ENCODE measurements at places on chromosomes 4 and X.

DNA sequence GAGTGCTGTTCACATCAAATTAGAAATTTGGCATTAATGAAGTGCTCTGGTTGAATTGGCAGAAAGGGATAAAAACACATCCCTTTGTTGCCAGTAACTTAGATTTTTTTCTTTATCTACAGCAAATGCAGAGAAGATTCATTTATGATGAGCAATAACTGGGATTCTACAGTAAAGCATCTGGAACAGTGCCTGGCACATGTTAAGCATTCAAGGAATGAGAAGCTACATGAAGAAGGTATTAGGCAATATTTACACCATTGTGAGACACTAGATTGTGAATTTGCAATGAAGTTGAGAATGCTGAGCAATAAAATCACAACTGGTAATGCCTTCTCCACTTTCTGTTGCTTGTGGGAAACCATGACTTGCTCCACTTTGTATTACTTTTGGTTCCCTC is 33.5 kb downstream of the PCDH19 start:
- no peak for DNase-seq

GRCh38 chr4:168831919-168832762 is 177.9 kb downstream of the CBR4 start:
- DNase-seq: peak; percentile 36

GRCh38 chr4:169098532-169098931 is 88.5 kb upstream of the CBR4 start:
- DNase-seq: no peak

DNA sequence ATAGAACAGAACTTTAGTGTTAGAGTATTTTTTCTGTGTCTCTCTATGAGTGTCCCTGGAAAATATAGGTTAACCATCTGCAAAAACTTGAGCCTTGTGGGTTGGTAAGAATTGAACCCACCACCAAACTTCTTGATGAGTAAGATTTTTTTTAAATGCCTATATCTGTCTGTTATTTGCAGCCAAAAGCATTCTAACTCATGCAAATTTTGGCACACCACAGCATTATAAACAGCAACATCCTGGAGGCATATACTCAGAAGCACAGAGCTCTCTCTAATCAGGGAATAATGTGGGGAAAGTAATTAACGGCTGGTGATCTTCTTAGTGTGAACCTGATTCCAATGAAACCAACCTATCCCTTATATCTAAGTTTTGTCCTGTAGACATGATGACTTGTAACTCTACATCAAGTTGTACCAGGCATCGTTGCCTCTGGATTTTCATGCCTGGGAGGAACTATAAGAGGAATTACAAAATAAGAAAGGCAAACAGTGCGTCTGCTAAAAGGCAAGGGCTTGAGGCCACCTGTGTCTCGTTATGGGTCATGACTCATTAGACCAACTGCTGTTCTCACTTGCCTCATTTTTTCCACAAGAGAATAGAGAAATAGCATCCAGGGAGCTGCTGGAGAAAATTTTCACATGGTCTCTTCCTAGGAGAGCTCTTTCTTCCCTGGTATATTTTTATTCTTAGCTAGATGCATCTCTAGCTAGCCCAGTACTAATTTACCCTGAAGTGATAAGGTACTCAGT is 202.4 kb downstream of the CHIC2 start:
- no peak for DNase-seq

- no peak for DNase-seq
These were observed 11.4 kb downstream of the FHIP1A start for GRCh38 chr4:151420250-151420807.

DNA sequence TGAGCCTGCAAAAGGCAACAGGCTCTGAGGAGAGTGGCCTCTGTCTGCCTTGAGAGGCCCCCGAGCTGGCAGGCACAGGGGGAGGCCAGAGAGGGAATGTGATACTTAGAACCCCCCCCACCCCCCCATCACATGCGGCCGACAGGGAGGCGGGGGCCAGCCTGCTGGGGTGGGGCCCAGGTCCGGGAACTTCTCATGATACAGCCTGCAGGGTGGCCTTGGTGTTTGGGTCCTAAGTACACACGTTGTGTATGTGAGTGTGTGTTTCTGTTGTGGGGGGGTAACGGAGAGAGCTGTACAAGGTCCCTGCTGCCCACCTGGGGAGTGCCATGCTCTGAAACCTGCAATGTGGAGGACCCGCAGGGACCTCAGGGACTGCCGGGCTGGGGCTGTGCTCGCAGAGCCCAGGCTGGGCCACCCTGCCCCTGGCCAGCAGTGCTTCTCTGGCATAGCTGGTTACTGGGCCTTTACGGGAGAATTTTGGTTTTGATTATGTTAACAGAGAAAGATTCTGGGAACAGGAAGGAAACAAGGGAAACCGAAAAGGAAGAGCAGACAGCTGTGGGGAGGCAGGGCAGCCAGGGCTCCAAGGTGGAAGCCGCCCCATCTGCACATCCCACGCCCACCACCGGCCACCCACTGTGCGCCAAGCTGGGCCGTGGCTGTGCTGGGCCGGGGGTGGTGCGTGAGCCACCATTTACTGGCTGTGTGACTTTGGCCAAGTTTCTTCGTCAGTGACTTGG is 19.9 kb downstream of the SH3BP2 start:
- DNase-seq: no peak

DNA sequence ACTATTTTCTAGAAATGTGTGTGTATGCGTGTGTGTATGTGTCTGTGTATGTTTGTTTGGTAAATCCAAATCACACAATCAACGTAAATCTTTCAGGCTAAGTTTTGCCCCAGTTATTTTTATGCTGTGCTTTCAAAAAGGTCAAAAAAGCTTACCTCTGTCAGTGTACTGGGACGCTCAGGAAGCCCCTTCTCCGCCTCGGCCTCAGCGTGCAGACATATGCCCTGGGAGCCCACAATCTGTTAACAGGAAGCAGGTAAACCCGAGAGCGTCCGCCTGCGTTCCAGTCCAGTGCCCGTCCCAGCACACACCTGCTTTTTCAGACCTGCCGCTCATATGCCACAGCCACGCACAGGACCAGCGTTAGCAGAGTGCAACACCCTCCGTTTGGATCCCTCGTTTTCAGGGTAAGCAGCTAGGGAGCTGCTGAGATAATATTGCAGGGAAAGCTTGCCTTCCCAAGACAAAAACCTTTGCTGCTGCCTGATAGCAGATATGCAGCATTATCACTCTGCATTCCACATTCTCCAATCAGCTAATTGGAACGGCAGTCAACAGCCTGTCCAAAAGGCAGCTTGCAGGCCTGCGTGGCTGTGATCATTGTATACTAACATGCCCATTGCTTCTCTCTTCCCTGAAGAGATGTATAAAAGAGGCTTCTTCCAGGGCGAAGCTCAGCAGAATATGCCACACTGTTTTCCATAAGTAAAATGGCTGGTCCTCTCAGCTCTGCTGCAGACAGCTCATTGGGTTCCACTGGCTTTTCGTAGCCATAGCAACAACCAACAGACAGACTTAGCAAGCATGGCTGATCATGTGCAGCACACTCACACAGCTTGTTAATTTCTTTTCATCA is at the start of gene SORBS2:
Gene SORBS2 (minus strand): TSS at position 686 of the 856 bp plus-strand sequence. CDS start 121,623 bp downstream, outside the sequence.
- no peak for DNase-seq

DNA sequence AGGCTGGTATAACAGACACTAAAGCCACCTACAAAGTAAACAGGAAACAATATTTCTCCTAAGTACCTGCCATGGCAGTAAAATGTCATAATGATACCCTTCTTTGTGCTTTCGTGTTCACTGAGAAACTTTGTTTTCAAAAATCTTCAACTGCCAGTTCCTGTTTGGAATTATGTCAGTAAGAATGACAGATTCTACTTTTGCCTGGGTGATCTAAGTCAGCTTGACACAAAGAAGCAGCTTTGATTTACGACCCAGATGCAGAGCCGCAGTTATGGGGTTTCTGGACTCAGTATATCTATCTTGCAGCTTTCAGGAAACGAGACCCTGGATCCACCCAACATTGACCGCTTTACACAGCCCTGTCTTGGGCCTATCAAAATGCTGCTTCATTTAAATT is 71.2 kb downstream of the SNX25 start:
- no peak for DNase-seq

GRCh38 chr4:186755550-186756519 is 32.2 kb upstream of the FAT1 start:
- no peak for DNase-seq

- DNase-seq: no peak
These were observed 4.7 kb upstream of the IL1RAPL1 start for GRCh38 chrX:28582511-28582910.

DNA sequence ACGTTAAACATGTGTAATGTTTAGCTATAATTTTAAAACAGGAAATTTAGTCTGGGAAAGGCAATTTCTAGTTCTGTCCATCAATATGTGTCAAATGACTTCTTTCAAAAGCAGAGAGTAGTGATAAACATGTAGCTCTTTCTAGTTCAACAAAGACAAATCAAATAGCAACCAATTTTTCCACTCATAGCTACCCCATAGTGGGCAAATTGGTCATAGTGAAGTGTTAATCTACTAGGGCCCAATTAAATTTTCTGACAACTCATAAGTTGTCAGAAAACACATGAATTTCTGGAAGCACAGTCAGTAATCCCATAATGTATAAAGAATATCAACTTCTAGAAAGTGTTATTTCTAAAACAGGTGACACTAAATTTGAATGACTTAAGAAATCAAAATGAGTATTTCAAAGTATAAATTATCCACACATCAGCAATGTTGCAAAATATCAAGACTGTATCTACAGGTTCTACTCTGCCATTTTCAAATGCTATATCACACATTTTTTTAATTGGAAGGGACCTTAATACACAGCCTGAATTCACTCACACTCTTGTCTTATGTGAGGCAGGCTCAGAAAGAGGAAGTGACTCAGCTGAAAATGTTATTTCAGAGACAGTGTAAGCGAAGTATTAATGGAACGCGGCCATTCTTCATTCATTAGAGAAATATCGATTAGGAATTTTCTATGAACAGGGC is 7.7 kb downstream of the OCIAD2 start:
- DNase-seq: no peak

GRCh38 chrX:11575332-11575731 is 90.4 kb downstream of the ARHGAP6 start:
- DNase-seq: no peak

- no peak for DNase-seq
These were observed 19.7 kb upstream of the ABCG2 start for GRCh38 chr4:88177983-88178625.

GRCh38 chr4:105683038-105683437 is 25.5 kb downstream of the INTS12 start:
- no peak for DNase-seq

- DNase-seq: no peak
These were observed 11.8 kb downstream of the RBM10 start for GRCh38 chrX:47156611-47157520.

- DNase-seq: no peak
These were observed 346.6 kb downstream of the DHX15 start for GRCh38 chr4:24237709-24238108.

- no peak for DNase-seq
These were observed 16.0 kb upstream of the SH3TC1 start for GRCh38 chr4:8182858-8183725.

- DNase-seq: no peak
These were observed 69.1 kb downstream of the TET2 start for GRCh38 chr4:105215609-105216313.

- DNase-seq: no peak
These were observed 318.9 kb downstream of the PTTG2 start for GRCh38 chr4:38279077-38279476.

DNA sequence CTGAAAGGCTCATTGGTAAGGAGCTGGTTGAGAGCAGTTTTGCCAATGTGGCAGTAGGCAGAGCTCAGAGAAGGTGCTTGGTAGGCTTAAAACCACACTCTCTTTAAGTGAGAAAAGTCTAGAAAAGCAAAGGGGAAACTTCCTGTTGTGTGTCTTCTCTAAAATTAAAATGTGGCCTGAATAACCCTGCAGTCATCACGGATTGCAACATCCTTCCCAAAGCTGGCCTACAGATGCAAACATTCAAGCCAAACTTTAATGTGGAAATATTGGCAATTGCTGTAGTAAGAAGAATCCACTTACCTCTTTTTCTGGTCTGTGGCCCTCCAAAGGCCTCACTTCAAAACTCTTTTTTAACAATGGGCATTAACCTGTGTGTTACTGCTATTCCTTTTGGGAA is 348.5 kb downstream of the OPHN1 start:
- no peak for DNase-seq
